Naive B cell (primary cell): ENCODE measurements at places on chromosomes 6 and 20. TPM values are rescaled to one million over a fixed set of nuclear protein-coding genes. Genes with fewer than 3 reads are reported as not detected.
A peak's percentile ranks its signal among the peaks of the same experiment; 100 is the strongest.

The SOX18 gene
- polyA plus RNA-seq: not detected

The FOXS1 gene
- polyA plus RNA-seq: not detected

The ARG1 gene
- polyA plus RNA-seq: not detected

The TRAPPC3L gene
- 0.38 TPM for polyA plus RNA-seq

The CTCFL gene
- not detected for polyA plus RNA-seq

GRCh38 chr6:147046141-147046877 lies 157.9 kb upstream of the STXBP5 start:
- no peak overlapping the region for H3K27ac ChIP-seq
- DNase-seq: no peak
- H3K27me3 ChIP-seq: peaks cover 7% of the 10 kb centered on the region
- H3K4me1 ChIP-seq: no peaks in the 10 kb centered on the region

DNA sequence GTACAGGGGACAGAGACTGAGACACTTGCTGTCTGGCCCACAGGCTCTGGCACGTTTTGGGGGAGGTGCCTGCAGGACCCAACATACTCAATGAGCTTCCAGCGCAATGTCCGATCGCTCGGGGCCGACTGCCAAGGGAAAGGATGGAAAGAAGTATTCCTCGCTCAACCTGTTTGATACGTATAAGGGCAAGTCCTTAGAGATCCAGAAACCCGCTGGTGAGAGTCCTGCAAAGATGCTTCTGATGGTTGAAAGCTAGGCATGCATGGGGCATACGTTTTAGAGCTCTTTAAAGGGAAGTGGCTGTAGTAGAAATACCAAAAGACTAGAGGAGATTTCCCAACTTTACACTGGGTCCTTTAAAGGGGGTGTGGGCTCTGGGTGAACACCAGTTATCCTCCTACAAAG lies 2.2 kb downstream of the PRRC2A start:
- H3K4me3 ChIP-seq: no peak overlapping the region
- peaks cover 21% of the 10 kb centered on the region for H3K36me3 ChIP-seq
- no peaks in the 10 kb centered on the region for H3K27me3 ChIP-seq
- peaks cover 31% of the 10 kb centered on the region for H3K4me1 ChIP-seq
- H3K27ac ChIP-seq: peak overlapping the region; percentile 76

DNA sequence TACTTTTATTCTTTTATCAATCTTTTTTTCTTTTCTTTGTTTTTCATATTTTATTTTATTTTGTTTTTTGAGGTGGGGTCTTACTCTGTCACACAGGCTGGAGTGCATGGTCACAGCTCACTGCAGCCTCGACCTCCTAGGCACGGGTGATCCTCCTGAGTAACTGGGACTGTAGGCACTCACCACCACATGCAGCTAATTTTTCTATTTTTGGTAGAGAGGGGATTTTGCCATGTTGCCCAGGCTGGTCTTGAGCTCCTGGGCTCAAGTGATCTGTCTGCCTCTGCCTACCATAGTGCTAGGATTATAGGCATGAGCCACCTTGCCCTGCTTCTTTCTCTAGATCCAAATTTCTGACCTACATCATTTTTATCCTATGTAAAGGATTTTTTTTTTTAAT lies 153.2 kb downstream of the CDKAL1 start:
- H3K4me1 ChIP-seq: peaks cover 13% of the 10 kb centered on the region
- no peak overlapping the region for H3K4me3 ChIP-seq
- H3K27me3 ChIP-seq: no peaks in the 10 kb centered on the region
- no peak overlapping the region for H3K27ac ChIP-seq

GRCh38 chr6:34547701-34548644 lies 8.2 kb downstream of the SPDEF start:
- peaks cover 8% of the 10 kb centered on the region for H3K27me3 ChIP-seq
- no peak for DNase-seq
- H3K27ac ChIP-seq: no peak overlapping the region
- no peak overlapping the region for H3K4me3 ChIP-seq
- no peaks in the 10 kb centered on the region for H3K36me3 ChIP-seq
- H3K4me1 ChIP-seq: no peaks in the 10 kb centered on the region
